ENCODE measurements at places on chromosomes 3 and 15.
A peak's percentile ranks its signal among the peaks of the same experiment; 100 is the strongest.

DNA sequence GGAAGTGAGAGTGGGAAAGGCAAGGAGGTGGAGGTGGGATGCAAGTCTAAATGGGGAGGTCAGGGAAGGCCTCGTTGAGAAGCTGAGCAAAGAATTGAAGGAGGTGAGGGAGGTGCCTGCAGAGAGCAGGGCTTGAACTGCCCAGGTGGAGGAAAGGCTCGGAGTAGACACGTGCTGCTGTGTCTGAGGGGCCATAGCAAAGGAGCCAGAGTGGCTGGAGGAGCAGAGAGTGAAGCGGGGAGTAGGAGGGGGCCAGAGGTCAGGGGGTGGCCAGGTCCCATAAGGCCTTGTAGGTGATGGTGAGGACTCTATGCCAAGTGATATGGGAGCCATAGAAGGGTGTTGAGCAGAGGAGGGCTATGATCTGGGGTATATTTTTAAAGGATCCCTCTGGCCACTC, 21.4 kb upstream of the HRH1 start:
- no peak for DNase-seq

DNA sequence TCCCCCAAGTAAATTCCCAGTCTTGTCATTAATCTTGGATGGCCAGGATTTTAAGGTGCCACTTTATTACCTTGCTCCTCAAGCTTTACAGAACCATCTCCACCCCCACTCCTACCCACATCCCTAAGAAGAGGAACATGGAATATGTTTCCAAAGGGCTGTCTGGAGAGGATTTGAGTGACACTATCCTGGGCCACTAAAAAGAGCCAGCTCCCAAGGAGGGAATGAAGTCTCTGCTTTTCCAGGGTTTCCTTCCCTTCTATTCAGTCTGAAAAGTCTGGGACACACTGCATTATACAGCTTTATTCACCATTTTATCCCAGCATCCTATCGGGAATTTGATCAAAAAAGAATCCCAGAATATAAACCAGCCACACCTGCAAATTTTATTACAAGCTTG, 35.6 kb upstream of the MECOM start:
- DNase-seq, result no peak

GRCh38 chr15:63833021-63833696, 589 bp downstream of the HERC1 start:
- peak; percentile 43 for DNase-seq

GRCh38 chr15:32983679-32984078, 210.8 kb downstream of the FMN1 start:
- no peak for DNase-seq

- DNase-seq, result no peak
Observed at GRCh38 chr15:75659928-75660645, 12.4 kb downstream of the SNX33 start.

DNA sequence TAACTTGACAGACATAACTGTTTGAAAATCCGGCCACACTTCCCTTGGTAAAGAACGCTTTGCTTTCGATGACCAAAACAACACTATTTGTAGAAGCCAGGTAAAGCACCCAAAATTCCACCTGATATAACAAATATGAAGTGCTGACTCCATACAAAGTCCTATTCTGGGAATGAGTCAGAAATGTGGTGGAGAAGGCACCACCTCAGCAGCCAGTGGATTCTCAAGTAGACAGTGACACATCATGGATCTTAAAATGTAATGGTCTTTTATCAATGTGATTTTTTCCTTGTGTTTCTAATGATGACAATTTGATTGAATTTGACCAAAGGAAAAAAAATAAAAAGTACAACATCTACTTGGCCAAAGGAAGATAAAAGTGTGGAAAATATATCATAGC, 135.0 kb upstream of the WNT5A start:
- no peak for DNase-seq

DNA sequence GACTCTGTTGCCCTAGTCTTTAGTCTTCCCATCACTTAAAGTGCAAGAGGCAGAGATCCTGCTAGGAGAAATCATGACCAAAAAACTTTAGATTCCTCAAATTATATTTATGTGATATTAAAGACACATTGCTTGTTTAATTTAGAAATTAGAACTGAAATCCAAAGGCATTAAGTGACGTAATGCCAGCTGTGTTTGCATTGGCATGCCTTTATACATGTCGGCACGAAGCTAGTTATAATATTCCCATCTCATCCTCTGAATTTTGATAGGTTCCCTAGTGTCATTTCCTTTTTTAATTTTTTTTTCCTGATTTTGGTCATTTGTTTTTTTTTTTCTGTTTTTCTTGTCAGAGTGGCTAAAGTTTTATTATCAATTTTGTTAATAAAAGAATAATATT, 203.5 kb upstream of the ZBTB20 start:
- no peak for DNase-seq

GRCh38 chr3:184565421-184566211, 4.0 kb downstream of the EPHB3 start:
- DNase-seq, result no peak

GRCh38 chr3:23431764-23432163, 228.6 kb downstream of the UBE2E2 start:
- no peak for DNase-seq

GRCh38 chr15:74828835-74829234, 2.4 kb downstream of the CPLX3 start:
- no peak for DNase-seq

DNA sequence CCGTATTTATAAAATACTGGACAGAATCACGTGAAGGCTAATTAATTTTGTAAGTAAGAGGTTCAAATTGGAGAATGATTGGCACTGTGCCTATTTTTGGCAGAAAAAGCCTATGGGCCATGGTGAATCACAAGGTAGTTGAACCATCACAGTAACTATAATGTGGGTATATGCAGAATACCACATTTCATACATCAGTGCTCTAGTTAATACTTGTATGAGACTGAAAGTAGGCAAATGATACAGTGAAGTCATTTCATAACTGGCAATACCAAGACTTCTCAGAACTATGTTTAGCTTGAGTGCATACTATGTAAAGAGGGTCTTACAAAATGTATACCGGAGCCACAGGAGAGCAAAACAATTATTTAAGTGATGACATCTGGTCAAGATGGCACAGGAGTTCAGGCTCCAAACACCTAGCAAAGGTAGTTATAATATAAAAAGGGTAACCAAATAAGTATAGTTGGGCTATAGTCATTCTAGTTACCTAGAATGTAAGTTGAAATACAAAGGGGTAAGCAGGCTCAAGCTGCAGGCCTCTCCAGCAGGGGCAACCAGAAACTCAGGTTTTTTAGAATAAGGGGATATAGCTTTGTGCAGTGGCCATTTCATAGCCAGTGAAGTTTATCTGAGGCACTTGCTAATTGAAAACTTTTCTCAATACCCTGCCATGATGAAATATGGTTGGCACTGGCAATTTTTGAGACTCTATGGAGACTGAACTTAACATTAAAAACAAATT, 19.1 kb downstream of the GPR160 start:
- DNase-seq, result no peak

- no peak for DNase-seq
Observed at GRCh38 chr3:12893247-12893646, 51.9 kb upstream of the RPL32 start.

GRCh38 chr3:154085799-154086198, 35.4 kb upstream of the ARHGEF26 start:
- DNase-seq, result no peak

GRCh38 chr3:113981803-113982202, 34.0 kb downstream of the ZDHHC23 start:
- no peak for DNase-seq

GRCh38 chr3:184325715-184326369, 11.4 kb downstream of the EIF4G1 start:
- no peak for DNase-seq

DNA sequence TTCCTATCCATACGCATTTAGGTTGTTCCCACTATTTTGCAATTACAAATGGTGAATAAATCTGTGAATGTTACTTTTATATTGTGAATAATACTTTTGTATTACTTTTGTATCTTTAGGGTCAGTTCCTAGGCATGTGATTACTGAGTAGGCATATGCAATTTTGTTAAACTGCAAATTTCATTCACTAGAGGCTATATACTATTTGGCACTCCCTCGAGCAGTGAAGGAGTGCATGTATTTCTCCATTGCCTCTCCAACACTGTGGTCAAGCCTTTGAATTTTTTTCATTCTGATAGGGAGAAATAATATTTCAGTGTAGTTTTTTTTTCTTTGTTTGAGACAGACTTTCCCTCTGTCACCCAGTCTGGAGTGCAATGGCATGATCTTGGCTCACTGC, 8.4 kb upstream of the CMTM6 start:
- DNase-seq, result no peak

DNA sequence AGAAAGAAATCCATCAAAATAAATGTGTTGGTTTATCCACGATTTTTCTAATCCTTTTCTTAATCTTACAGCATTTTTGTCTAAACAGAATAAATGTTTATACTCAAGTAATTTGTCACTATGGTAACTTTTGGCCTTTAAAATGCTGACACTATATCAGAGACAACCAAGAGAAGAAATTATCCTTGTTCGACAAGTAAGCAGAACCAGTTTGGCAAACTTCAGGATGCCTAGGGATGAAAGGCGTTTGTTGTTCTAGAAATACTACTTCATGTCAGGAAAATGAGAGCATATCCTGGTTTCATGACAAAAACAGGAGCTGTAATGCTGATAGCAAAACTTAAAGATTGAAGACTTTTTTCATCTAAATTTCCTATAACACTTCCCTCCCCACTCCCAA, 308.0 kb upstream of the ATP11B start:
- DNase-seq, result no peak

DNA sequence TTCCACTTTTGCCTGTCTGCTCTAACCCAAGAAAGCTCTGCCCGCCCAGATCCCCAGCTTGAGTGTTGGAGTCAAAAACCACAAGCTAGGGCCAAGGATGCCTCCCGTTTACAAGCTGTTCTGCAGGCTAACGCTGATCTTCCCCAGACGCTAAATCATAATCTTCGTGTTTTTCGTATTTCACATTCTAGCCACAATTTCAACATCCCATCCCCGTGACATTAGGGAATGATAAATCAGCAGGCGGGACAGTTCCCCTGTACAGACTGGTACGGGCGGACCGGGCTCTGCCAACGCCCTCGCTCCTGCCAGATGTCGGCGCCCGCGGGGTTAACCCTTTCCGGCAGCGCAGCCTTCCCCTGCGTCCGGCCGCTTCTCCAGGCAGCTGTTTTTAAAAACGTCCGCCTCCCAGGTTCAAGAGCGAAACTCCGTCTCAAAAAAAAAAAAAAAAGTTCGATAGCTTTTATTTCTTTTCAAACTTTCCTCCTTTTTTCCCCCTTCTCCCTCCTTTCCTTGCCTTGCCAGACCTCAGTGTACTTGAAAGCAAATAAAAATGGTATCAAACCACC, 81.0 kb upstream of the BNC1 start:
- no peak for DNase-seq

DNA sequence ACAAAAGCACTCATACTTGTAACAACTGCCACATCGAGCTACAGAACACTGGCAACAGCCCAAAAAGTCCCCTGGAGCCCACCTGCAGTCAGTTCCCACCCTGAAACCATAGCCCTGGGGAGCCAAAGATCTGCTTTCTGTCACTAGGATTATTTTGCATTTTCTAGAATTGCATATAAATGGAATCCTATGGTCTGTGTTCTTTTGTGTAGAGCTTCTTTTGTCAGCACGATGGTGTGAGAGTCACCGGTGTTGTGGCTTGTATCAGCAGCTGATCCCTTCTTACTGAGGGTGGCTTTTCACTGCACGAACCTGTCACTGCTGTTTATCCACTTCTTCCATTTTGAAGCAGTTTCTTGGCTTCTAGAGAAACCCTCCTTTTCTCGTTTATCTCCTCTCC, 60.1 kb upstream of the PRR23E start:
- DNase-seq, result no peak

GRCh38 chr3:153162513-153163392, 727 bp downstream of the RAP2B start:
- DNase-seq, result peak; percentile 43

DNA sequence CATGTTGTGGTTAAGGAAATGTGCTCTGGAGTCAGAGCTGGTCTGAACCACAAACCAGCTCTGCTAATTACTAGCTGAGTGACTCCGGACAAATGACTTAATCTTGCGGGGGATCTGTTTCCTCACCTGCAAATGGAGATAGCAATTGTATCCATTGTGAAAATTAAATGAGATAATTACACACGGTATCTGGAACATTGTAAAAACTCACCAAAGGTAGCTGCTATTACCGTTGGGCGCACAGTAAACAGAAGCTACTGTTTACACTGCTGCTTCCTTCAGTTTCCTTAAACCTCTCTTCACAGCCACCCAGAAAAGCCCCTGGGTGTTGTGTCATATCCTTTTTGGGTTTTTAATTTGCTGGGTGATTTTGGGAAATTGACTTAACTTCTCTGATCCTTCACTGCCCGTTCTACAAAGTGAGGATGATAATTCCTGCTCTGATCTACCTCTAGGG, 107.8 kb downstream of the MEGF11 start:
- DNase-seq, result no peak

DNA sequence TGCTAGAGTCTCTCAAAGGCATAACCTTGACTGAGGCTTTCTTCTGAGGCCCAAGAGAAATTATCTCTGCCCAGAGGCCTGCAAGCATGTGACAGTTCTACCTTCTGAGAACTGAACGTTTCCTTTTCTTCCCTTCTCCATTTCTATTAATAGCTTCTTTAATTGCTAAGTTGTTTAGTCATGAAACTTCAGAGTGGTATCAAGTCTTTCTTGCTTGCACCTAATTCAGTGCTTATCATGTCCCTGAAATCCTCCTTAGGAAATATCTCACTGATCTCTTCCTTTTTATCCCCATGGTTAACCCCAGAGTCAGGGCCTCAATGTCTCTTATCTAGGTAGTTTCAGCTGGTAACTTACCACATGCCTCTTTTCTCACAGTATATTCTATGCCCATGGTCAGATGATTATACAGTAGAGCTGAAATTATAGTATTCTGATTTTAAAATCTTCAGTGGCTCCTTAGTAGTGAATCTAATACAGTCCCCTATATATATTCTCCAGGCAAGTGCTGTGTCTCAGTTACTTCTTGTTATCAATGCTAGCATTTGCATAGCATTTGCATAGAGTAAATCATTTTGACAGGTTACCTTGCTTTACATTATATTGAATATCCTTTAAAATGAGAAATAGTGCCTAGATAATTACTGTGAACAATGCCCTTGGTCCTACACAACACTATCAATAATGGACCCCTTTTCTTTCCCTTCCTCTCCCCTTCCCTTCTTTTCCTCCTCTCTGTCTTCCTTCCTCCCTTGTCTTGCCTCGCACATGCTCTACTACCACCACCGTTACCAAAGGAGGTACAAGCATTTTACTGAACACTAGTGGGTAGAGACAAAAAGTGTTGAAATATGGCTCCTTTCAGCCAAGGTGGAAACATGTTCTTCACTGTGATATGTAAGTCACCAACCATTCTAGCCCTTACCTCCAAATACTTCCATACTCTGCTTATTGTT, 33.0 kb downstream of the KBTBD8 start:
- no peak for DNase-seq
